ENCODE measurements at places on chromosomes 6 and 20.

DNA sequence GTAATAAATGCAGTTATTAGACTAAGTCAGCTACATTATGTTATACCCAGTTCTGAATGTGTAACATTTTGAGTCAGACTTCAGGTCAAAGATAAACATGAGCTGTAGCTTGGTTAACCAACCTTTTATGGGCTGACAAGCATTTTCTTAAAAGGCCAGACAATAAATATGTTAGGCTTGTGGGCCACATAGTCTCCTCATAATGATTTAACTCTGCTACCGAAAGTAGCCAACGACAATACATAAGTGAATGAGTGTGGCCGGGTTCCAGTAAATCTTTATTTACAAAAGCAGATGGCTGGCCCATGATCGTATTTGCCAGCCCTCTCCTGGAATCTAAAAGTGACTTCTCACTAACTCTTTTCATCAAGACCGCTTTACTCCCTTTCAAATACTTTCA is 49.9 kb downstream of the ATG5 start:
- no peak for DNase-seq

DNA sequence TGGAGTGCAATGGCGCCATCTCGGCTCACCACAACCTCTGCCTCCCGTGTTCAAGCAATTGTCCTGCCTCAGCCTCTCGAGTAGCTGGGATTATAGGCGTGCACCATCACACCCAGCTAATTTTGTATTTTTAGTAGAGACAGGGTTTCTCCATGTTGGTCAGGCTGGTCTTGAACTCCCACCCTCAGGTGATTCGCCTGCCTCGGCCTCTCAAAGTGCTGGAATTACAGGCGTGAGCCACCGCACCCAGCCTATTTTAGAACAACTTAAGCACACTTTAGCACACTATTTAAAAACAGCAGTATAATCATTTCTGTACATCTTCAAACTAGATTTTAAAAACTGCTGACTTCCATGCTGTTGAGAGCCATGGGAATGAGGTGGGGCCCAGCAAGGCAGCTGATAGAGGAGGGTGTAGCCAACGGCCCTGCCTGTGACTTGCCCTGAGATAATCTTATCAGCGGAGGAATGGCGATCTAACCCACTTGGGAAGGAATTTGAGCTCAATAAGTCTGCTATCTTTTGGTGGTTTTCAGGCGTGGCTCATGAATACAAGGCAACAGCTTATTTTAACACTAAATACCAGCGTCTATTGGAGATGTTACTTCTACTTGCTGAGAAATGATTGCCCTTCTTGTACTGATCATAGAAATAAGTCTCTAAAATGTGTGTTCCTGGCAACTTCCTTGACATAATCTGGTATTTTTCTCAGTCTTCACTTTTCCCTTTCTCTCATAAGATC is 12.1 kb downstream of the ZDHHC14 start:
- no peak for DNase-seq

- no peak for DNase-seq
Observed at GRCh38 chr6:25954756-25955155, 7.8 kb upstream of the TRIM38 start.

DNA sequence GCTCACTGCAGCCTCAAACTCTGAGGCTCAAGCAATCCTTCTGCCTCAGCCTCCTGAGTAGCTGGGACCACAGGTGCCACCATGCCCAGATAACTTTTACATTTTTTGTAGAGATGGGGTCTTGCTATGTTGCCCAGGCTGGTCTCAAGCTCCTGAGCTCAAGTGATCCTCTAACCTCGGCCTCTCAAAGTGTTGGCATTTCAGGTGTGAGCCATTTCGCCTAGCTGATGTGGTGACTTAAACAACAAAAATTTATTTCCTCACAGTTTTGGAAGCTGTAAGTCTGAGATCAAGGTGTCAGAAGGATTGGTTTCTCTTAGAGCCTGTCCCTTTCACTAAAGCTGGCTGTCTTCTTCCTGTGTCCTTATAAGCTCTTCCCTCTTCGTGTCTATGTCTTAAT is 15.0 kb upstream of the JARID2 start:
- no peak for DNase-seq

DNA sequence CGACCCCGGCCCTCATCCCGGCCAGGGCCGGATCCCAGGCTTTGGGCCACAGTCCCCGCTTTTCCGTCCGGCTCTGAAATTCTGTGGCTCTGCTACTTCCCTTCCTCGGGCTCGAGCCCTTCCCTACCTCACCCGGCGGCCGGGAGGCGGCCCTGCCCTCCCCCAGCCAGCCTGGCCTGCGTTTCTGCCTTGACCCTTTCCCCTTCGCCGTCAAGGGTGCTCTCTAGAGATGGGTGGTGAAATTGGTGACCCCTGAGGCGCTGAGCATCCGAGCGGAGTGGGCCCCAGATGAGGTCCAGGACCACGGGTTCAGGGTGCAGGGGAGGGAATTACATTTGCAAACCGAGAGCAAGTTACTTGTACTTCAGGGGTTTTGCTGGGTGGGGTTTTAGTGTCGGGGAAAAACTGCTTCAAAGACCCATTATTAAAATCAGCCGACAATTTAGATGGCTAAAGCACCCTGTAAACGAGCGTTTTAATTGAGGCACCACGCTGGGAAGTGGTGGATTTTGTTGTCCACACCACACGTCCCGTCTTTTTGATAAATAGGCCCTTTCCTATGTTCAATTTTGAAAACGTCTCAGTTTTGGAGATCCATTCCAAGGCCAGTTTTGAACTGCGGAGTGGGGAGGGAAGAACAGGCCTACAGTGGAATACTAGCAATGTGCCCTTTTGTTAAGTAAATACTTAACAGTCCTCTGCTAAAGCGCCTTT is 9.9 kb downstream of the TFAP2A start:
- DNase-seq, result no peak

DNA sequence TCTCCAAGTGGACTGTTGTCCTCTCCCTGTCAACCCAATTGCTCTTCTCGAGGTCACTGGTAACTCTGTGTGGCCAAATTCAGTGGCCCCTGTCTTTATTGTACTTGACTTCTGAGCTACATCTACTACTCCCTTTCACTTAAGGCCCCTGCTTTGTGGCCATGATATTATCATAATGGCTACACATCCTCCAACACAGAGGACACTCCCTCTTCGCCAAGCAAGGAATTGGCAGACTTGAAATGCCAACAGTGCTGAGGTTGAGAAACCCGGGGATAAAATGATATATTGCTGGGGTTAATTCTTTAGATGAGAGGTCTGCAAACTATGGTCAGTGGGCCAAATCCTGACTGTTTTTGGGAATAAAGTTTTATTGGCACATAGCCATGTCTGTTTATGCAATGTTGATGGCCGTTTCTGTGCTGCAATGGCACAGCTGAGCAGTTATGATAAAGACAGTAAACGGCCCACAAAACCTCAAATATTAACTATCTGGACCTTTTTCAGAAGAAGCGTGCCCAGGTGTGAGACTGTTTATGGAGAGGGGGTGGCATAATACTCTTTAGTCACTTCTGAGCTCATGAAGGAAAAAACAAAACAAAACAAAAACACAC is 12.0 kb upstream of the MRPS10 start:
- no peak for DNase-seq
